ENCODE measurements at places on chromosomes 5 and 9. TPM values are rescaled to one million over a fixed set of nuclear protein-coding genes. Genes with fewer than 3 reads are reported as not detected.

DNA sequence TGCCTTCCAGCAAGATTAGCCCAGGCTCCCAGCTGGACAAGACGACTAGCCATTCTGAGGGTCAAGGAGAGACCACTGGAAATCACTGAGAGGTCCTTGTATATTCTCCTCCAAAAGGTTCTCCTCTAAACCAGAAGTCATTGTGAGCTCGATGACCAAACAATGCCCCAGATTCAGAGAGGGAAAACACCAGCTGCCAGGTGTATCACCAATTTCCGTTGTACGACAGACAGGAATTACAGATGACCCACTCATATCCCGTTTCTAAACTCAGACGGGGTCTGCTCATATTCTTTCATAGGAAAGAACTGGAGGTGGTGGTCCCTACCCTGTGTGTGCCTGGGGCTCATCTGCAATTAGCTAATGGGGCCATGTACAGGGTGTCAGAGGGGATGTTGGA is 14.2 kb downstream of the FAXDC2 start:
- DNase-seq, result no peak

DNA sequence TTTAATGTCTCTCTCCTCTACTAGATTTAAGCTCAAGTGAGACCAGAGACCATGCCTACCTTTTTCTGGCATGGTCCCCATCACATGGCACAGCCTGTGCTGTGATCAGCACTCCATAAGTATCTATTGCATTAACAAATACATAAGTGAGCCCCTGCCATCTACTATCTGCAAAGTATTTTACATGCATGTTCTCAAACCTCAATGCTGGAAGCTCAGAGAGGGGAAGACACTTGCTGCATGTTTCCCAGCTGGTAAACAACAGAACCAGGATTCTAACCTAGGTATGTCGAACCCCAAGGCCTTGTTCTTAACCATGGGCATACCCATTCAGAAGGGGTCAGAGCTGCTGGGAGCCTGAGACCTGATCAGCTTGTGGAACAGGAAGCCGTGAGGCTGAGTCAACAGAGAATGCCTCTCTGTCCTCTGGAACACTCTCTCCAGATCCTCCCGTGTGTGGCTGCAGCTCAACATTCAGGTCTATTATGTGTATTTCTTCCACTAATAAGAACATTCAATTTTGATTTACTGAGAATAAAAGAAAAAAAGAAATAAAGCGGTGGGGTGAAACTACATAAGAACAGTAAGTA is 232.5 kb upstream of the MSX2 start:
- no peak for DNase-seq

- DNase-seq, result no peak
Measured at GRCh38 chr9:37283730-37284325, 138.7 kb upstream of the GRHPR start.

DNA sequence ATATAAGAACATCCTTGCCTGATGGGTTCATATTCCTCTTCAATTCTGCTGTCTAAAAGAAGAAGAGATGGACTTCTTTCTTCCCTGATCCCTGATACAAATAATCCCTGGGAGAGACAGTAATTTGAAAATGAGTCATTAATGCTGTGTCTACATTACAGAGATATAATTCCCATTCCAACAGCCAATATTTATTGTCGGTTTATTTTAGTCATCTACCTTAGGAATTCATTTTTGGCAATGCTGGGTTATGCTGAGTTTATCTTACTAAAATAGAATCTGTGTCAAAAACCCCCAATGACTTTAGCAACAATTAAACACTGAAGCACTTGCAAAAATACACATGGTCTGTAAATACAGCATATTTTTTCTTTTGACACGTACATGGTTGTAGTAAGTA is 23.9 kb downstream of the ZNF474 start:
- no peak for DNase-seq

The PHF24 gene
- total RNA-seq, result 0.30 TPM

DNA sequence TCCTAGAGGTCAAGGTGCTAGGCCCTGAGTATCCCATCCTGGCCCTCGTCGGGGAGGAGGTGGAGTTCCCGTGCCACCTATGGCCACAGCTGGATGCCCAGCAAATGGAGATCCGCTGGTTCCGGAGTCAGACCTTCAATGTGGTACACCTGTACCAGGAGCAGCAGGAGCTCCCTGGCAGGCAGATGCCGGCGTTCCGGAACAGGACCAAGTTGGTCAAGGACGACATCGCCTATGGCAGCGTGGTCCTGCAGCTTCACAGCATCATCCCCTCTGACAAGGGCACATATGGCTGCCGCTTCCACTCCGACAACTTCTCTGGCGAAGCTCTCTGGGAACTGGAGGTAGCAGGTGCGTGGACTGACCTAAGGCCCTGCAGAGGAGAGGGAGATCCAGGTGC is 7.9 kb downstream of the BTNL9 start:
- no peak for DNase-seq

DNA sequence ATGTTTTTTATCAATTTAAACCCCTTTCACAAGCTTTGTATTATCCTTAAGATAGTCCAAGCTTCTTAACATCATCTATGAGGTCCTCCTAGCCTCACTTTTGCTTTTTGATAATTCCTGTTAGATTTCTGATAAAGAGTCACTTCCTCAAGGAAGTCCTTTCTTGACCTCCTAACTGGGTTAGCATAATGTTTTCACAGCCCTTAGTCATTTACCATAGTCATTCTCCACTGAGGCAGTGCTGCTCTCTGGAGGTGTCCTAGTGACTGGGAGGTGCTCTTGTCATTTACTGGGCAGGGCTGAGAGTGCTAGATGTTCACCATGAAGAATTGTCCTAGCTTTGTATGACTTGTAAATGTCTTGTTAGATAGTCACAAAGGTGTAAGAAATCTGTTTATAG is 26.4 kb downstream of the TNPO1 start:
- no peak for DNase-seq

The ITK gene
- not detected for total RNA-seq

DNA sequence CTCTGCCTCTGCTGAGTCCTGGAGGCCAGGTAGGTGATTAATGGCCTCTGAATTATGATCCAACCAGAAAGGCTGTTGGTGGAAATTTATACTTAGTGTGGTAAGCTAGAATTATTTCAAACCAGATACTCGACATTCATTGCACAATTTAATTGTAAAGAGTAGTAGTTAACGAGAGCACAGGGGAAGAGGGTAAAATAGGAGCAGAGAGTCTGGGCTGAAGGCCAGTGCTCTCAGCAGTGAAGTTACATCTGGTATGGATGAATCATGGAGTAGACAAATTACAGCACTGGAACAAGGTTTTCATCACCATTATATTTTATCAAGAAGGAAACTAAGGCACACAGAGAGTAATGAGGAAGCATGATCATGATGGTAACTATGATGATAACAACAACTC is 92.5 kb downstream of the TLR4 start:
- no peak for DNase-seq

Data from chondrocyte (in vitro differentiated cells).